GM20000 (cell line): ENCODE measurements at places on chromosomes 2 and 18.

DNA sequence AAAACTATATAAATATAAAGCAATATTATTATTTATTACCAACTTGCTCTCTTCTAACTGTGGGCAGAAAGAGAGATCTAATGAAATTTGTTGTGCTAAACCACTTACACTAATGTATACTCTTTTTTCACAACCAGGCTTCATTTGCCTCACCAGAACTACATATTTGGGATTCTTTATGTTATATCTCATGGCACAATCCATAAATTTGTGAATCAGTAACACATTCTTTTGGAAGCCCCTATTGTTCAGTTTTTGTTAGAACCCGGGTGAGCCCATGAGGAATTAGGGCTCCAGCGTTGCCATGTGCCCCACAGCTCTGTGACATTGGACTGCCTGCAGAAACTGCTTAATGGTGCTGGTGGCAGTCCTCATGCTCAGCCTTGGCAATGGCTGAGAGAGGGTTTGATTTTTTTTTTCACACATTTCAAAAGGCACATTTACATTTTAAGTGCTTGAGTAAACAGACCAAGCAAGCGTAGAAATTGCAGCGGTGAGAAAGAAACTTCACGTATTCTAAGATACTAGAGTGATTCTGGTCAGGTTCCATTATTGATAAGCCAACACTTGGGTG, 15.3 kb downstream of the VIT start:
- DNase-seq, result no peak

GRCh38 chr2:147572622-147573021, 272.2 kb upstream of the ACVR2A start:
- no peak for DNase-seq

DNA sequence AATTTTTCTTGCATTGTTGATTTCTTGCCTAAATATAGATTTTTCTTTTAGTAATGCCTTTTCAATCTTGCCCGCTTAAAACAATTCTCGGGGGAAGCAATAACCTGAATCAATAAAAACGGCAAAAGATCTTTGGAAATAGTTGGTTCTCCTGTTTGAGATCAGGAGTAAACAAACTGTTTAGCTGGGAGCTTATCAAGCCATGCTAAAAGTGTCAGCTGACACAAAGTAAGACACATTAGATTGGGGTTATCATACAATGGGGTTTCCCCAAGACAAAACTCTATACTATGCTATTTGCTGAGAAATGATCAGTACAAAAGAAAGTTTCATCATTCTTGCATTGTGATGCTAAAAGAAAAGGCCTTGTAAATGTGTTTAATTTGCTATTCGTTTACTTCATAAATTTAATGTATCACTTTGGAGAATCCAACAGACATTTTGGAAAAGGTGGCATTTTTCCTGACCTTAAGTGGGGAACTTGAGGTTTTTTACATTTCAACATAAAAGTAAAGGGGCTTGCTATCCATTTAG, 46.5 kb downstream of the ATIC start:
- no peak for DNase-seq

DNA sequence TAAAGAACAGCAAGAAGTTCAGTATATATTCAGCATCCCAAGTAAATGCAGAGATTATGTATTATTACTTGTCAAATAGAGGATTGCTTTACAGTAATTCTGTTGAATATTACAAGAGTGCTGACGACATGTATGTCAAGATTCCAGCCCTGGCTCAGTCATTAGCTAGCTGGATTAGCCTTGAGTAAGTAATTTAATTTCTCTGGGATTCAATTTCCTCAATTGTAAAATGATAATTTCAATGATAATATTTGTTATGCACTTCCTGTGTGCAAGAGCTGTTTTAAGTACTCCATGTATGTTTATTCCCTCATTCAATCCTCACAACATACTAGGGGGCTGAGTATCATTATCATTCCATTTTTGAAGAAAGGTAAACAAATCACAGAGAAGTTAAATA, 44.0 kb downstream of the TCF4 start:
- no peak for DNase-seq

- DNase-seq, result no peak
These were observed 136.5 kb upstream of the CDH20 start for GRCh38 chr18:61196750-61197149.
